NCI-H2081 treated with DMSO at 0.1 percent for 48 hours (cell line): ENCODE measurements at places on chromosomes 1 and 21.

DNA sequence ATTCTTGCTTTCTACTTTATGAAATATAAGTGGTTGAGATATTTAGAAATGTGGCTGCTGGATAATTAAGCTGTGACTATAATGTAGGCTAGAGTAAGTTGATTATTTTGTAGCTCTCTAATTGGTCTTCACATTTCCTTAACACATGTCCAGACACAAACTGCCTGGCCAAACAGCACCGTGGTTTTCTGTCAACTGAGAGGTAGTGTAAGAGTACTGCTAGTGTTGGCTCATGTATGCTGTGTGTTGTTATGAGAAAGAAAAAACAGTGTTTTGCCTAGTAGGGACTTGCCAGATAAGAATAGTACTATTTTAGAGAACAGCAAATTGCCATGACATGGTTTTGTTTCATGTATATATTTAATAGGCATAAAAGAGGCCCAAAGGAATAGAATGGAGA lies 37.1 kb downstream of the TMED5 start:
- DNase-seq, result no peak

DNA sequence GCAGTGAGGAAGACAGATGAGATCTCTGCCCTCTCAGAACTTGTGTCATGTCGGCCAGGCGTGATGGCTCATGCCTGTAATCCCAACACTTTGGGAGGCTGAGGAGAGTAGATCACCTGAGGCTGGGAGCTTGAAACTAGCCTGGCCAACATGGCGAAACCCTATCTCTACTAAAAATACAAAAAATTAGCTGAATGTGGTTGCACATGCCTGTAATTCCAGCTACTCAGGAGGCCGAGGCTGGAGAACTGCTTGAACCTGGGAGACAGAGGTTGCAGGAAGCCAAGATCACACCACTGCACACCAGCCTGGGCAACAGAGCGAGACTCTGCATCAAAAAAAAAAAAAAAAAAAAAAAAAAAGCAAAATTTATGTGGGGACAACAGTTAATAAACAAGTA lies 40.9 kb upstream of the RALGPS2 start:
- DNase-seq, result no peak

DNA sequence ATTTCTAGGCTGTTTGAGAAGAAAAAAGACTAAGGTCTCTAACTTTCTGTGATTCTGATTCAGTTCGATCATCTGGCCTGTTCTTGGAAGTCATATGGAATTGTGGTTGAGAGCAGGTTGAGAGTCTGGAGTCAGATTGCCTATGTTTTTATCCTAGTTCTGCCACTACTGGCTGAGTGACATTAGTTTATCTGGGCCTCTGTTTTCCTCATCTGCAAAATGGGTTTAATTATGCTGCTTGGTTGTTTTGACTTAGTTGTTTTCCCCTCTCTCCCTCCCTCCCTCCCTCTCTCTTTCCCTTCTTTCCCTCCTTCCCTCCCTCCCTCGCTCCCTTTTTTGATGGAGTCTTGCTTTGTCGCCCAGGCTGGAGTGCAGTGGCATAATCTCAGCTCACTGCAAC lies 6.2 kb downstream of the MACF1 start:
- DNase-seq, result no peak

DNA sequence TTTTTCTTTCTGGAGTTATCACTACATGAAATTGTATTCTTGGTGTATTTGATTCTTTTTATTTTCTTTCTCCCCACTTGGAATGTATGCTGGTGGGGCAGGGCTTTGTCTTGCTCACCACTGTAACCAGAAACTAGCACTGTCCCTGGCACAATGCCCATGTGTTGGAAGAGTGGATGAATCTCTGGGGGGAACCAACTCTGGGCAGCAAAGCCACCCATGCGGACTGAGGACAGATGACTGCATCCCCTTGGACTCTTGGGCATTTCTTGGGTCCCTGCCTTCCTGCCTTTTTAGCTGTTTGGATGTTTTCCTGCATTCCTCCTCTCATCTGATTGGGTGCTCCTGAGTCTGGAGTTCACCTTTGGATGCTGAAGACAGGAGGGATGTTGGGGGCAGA lies 6.1 kb downstream of the CYP4B1 start:
- no peak for DNase-seq

GRCh38 chr1:173052681-173053196 lies 2.0 kb upstream of the TNFSF18 start:
- DNase-seq, result no peak

DNA sequence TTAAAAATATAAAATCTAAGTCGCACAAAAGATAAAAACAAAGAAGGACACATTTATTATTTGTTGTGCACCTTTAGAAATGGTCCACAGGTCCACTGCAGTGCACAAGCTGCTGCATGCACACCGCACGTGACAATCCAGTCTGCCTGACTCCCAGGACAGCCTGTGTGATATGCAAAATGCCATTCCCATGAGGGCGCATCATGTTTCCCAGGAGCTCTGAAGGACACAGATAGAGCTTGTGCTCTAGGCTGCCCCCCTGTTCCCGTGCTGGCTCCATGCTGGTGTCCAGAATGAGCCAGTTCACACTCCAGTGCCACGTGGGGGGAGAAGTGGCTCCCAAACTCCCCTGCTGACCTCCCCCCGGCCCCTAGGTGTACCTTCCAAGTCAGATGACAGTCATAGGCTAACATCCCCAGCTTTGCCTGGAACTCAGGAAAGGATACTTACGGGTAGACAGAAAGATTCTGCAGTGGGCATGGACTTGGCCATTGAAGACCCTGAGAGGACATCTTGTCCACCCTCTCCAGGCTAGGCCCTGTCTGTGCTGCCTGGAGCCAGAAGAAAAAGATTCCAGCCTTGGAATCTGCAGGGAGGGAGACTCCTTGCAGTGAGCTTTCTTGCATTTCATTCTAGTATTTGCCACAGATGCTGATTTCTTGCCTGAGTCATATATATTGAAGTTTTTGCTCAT lies 26.3 kb downstream of the RAB7B start:
- DNase-seq, result no peak

DNA sequence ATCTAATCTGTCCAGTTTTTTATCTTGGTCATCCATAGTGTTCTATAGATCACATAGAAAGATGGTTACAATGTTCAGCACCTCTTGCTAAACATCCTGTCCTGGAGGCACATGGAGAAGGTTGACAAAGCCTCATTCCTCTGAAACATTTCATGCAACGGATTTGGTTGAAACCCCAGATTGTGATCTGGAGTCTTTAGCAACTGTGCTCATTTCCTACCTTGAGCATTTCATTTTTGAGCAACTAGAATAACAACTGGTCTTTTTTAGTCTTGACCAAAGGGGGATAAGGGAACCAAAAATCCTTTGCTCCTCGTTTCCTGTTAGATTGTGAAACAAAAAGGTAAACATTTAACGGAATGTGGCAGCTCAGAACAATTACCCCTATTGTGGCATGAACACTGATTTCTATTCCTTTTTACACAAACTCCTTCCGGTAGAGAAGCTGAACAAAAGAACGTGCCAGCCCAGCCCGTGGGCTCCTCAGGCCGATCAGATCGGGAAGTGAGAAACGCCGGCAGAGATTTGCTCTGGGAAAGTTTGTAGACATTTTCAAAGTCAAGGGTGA lies 94.7 kb upstream of the ERRFI1 start:
- no peak for DNase-seq

DNA sequence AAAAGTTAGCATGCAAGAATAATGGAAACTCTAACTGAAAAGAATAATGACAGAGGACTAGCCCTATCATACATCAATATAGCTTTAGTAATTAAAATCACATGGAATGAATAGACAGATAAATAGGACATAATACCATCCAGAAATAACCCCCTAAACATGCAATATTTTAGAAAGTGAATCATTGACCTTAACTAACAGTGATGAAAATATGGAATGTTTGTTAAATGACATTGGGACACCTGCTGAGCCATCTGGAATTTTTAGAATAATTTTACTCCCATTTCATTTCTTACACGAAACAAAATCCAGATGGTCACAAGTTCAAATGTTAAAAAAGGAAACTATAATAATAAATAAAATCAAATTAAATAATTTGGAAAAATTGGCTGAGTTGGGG lies 53.1 kb upstream of the FMO3 start:
- DNase-seq, result no peak

DNA sequence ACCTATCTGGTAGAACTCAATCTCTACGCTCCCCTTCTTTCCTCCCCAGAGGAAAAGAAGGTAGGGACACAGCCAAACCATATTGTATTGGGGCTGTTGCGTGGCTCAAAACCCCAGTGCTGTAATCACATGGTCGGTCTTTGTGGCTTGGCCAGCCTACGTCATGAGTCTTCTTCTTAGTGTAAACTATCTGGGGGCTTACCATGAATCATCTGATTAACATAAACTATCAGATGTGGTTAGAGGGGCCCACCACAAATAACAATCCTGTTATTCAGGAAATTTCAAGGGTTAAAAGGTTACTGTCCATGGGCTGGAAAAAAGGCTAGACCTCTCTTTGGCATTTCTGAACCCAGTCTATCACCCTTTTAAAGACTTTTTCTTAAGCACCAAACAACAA lies 49.5 kb upstream of the GPR52 start:
- no peak for DNase-seq

GRCh38 chr1:54296666-54297065 lies 96.7 kb downstream of the MRPL37 start:
- no peak for DNase-seq

GRCh38 chr1:235417086-235417697 lies 50.0 kb downstream of the TBCE start:
- no peak for DNase-seq

- DNase-seq, result no peak
Measured at GRCh38 chr1:10178597-10179405, 31.6 kb upstream of the KIF1B start.

DNA sequence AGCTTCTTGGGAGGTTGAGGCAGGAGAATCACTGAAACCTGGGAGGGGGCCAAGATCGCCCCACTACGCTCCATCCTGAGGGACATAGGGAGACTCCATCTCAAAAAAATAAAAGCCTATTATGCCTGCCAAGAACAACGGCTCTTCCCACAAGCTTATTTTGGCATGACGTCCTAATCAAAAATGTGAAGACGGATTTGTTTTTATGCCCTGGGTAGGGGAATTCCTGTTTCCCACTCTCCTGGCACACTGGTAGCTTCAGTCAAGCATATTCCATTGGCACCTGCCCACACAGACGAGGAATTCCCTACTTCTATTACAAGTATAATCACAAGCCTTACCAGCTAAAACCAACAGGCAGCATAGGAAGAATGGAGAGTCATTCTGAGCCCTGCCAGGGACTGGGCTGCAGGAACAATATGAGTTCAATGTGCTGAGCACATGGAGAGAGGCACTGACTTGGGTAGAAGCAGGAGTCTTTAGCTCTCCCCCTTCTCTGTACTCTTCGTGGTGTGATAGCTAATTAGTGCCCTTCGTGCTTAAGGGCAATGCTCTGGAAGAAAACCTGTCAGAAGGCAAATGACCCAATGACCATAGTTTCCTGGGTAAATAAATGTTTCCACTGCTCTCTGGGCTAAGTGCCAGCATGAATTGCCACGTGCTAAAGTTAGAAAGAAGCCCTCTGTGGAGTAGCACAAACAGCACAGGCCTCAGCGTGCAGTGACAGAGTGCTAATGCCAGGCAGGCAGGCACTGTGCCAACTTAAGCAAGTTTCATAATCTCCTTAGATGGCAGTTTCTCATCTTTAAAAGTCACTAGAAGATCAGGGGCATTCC lies 16.8 kb downstream of the TNFSF4 start:
- peak; percentile 60 for DNase-seq

DNA sequence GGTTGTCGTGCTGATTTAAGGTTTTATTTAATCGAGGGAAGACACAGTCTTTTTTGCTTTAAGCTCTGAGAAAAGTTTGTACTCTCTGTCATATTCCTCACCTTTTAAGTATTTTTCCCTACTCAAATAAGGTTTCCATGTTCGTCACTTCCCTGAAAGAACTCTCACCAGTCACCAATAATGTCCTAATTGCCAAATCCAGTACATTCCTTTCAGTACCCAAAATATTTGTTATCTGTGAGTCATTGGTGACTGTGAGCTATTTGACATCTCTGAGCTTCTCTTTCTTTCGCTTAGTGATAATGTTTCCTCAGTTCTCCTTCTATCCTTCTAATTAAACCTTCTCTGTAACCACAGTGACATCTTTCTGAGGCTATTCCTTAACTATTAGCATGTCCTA lies 874.2 kb upstream of the ADGRL2 start:
- no peak for DNase-seq

DNA sequence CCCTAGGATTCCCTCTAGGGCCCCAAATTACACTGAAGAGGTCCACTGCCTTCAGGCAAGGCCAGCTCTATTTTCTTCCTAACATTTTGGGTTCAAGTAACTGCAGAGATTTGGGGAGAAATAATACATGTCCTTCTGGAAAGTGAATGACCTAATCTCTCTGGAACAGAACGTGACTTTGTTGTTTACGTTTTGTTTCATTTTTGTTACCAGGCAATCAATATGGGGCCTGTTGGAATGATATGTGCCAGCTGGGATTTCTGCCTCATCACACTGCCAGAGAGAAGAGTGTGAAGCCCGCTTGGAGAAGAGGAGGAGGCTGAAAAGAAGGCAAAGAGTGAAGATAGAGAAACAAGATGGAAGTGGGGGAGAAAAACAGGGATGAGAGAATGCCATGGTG lies 116.7 kb downstream of the FASLG start:
- DNase-seq, result no peak

DNA sequence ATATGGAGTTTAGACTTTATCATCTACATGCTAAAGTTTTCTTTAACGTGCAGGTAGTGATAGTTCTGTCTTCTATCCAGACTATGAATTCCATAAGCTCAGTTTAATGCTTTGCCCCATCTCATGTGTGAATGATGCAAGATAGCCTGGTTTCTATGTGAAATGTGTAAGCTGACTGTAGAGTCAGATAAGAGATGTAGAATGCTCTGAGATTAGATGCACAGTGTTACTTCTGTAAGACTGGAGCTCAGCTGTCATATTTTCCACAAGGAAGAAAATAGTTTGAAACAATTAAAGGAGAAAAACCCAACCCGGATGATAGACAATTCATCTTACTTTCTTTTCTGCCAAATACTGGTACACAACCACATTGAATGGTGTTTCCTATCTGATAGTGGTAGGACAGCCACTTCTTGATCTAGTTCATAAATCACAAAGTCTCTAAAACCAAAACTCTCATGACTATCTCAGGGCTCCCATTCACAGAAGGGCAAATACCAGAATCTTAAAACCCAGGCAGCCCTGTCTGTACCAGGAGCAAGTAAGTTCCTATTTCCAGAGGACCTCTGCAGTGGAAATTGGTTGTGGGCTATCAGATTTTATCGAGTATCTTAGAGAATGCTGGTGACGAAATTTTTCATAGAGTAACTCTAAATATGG lies 50.6 kb downstream of the TBX15 start:
- DNase-seq, result no peak

GRCh38 chr1:234909851-234910250 lies 218.8 kb downstream of the TOMM20 start:
- DNase-seq, result no peak

GRCh38 chr1:183417772-183418491 lies at the start of gene NMNAT2:
NMNAT2 (minus strand) TSS chr1:183418380; CDS start chr1:183418267, 113 bp downstream.
- DNase-seq, result peak; percentile 18

- DNase-seq, result no peak
Measured at GRCh38 chr1:87106867-87107266, 192.4 kb downstream of the HS2ST1 start.

- DNase-seq, result no peak
Measured at GRCh38 chr1:220410611-220411010, 117.3 kb upstream of the MARK1 start.

GRCh38 chr1:14654554-14654953 lies 56.1 kb downstream of the KAZN start:
- DNase-seq, result no peak
